ENCODE measurements at places on chromosomes 11 and 22.

DNA sequence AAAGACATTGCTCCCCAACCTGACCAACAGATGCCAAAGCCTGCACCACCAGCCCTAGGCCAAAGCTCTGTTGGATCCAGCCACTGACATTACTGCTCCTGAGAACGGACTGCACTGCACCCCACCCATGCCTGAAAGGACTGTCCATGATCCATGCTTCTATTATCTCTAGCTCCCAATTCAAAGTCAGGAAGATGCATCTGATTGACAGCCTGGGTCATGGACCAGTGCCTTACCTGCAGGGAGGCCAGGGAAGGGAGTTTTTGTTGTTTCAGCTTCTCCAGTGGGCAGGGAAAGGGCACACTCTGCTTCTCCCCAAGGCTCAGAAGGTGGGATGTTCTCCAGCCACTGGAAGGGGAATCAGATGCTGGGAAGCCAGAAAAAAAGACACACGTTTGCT is 4.8 kb upstream of the PRDM11 start:
- DNase-seq = no peak

DNA sequence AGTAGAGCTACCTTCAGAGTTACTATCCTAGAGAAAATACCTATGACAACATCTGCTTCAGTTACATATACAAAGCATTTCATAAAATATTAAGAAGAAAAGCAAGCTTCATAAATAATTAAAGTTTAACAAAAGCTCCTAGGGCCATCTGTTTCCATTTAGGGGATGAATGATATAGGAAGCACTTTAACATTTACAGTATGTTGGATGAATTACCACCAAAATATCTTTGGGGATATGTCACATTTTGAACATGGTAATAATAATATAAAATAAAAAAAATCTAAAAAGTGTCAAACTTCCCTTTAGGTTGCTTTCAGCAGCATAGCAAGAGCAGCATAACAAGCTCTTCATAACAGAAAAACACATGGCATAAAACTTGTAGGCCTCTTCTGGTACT is 104.6 kb downstream of the ATG16L2 start:
- DNase-seq = no peak

DNA sequence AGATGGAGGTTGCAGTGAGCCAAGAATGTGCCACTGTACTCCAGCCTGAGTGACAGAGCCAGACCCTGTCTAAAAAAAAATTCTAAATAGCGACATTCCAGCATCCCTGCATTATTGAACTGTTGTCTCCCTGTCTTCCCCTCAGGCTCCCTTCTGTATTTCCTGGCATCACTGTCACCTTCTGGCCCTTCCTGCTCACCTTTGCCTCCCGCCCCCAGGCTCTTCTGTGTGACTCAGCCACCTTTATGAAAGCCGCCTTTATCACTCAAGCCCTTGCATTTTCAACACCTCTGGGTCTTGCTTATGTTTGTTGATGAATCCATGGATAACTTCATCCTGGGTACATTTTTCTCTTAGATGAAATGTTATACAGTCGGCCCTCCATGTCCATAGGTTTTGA is 21.1 kb downstream of the UBASH3B start:
- DNase-seq = no peak

DNA sequence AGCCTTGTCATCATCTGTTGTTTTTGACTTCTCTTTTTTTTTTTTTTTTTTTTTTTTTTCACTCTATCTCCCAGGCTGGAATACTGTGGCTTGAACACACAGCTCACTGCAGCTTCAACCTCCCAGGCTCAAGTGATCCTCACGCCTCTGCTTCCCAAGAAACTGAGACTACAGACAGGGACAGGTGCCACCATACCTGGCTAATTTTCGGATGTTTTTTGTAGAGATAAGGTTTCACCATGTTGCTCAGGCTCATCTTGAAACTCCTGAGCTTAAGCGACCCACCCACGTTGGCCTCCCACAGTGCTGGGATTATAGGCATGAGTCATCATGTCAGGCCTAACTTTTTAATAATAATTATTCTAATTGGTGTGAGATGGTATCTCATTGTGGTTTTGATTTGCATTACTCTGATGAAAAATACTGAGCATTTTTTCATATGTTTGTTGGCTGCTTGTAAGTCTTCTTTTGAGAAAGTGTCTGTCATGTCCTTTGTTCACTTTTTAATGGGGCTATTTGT is 51.3 kb upstream of the OR9G4 start:
- no peak for DNase-seq

- no peak for DNase-seq
Measured at GRCh38 chr22:45612451-45612901, 59.2 kb upstream of the ATXN10 start.

DNA sequence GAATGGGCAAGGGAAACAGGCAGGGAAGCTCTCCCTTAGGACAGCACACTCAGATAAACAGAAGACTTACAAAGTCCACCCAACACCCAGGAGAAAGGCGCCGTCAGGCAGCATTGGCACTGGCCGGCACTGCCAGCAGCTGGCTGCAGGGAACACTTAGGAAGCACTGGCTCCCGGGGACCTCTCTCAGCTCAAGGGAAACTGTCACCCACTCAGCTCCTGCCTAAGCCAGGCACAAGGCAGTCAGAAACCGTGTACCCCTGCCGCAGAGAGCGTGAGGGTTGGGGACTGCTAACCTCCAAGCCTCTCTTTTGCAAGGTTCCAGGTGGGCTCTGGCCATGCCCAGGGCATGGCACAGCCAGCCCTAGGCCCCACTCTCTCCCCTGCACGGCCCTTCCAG is 64.7 kb downstream of the DGCR2 start:
- no peak for DNase-seq

All from germinal center (tissue), 1 donor.